ENCODE measurements at places on chromosomes 4 and X.

GRCh38 chr4:52824603-52825459 lies 37.3 kb upstream of the RASL11B start:
- DNase-seq = no peak

DNA sequence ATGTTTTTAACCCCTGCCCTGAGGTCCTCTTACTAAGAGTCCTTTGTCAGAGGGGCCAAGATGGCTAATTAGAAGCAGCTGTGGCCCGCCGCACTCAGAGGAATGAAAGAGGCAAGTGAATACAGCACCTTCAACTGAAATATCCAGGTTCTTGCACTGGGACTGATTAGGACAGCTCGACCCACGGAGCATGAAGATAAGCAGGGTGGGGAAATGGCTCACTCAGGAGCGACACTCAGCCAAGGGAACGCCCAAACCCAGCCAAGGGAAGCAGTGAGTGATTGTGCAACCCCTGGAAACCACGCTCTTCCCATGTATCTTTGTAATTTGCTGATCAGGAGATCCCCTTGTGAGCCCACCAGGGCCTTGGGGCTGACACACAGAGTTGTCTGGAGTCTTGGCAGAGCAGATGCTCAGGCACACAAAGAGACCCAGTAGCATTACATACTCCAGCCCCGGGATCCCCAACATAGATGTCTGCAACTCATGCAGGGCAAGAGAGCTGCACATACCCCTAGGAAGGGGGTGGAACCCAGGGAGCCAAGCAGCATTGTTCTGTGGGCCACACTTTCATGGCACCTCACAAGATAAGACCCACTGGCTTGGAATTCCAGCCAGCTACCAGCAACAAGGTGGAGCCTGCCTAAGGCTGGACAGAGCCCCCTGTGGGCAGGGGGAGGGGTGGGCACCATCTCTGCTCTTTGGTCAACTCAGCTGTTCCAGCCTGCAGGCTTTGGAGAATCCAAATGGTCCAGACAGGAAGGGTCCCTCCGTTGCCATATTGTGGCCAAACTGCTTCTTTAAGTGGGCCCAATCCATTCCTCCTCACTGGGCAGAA lies 23.3 kb downstream of the F8A3 start:
- no peak for DNase-seq

DNA sequence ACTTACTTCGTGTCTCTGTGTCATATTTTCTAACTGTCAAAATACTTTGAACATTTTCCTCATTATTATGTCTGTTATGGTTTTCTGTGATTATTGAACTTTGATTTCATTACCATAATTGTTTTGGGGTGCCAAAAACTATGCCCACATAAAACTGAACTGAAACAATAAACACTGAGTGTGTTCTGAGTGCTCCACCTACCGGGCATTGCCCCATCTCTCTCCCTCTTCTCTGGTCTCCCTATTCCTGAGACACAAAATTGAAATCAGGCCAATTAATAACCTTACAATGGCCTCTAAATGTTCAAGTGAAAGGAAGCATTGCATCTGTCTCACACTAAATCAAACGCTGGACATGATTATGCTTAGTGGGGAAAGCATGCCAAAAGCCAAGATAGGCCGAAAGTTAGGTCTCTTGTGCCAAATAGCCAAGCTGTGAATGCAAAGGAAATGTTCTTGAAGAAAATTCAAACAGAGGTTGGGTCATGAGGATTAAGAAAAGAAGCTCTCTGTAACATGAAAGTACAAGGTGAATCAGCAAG lies 972.3 kb downstream of the PCDH7 start:
- DNase-seq = no peak

- DNase-seq = no peak
Observed at GRCh38 chrX:57573754-57574153, 18.1 kb upstream of the ZXDB start.

DNA sequence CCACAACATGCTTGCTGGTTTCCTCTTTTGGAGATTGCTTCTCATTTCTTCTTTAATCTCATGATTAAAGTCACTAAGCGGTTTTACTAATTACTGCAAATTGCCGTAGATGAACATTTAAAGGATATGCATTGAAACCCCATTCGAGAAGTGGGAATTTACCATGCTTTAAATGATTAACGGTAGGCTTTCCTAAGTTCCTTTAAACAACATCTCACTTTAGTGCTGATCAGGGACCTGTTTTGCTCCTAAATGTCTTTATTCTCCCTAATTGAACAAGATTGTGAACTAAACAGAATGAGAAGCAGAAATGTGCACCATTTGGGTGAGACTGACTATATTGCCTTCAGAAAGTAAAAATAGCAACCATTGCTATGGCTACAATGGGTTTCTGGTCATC lies 430.3 kb downstream of the GALNTL6 start:
- no peak for DNase-seq

- DNase-seq = no peak
Observed at GRCh38 chr4:168847771-168848502, 162.1 kb downstream of the CBR4 start.

GRCh38 chrX:119273420-119274192 lies 37.5 kb downstream of the PGRMC1 start:
- no peak for DNase-seq

DNA sequence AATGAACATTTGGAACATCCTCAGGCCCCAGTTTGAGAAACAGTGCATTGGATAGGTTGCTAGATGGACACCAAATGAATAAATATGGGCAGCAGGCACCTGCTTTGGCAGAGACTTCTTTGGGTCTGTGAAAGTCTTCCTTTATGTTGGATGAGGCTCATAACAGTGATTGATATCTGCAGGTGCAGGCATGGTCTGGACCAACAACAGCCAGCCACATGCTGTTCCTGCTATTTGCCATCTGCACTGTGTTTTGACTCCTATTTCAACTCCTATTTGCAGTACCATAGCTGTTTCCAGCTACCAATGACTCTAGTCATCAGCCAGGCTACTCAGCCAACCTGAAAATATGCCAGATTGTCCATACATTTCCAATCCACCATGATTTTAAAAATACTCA lies 60.9 kb downstream of the ANAPC4 start:
- no peak for DNase-seq

DNA sequence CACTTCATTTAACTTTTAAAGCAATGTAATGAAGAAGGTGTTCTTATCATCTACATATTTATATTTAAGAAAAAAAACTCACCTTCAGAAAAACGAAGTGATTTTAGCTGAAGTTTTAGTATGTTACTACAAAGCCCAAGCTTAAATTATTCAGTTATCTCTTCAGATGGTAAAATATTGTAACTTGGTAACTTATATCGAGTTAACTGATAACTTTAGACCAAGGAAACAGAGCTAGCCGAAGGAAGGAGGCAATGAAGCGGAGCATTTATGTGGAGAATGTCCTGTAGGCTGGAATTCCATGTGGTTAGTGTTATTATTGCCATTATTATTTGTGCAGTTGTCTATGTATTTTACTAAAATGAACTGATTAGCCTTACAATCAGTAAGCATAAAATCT lies 1102.1 kb upstream of the LCORL start:
- DNase-seq = no peak

- no peak for DNase-seq
Observed at GRCh38 chr4:10096978-10097335, 19.6 kb downstream of the WDR1 start.

- DNase-seq = no peak
Observed at GRCh38 chr4:151144329-151145072, 45.1 kb downstream of the RPS3A start.

DNA sequence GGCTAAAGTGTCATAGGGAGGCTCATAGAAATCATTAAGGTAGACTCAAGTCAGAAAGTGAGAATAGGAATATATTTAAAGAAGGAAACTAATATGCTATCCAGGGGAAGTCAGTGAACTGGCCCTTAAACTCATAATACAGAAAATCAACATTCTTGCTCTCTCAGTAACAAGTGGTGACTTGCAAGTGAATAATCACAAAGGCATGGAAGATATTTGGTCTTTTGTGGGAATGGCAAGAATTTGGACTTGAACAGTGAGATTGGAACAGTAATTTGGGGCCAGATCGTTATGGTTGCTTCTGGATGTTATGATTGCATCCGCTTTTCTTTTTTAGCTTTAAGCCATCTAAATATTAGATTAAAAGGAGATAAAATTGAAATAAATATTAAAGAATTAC lies 103.8 kb downstream of the TBC1D19 start:
- no peak for DNase-seq

DNA sequence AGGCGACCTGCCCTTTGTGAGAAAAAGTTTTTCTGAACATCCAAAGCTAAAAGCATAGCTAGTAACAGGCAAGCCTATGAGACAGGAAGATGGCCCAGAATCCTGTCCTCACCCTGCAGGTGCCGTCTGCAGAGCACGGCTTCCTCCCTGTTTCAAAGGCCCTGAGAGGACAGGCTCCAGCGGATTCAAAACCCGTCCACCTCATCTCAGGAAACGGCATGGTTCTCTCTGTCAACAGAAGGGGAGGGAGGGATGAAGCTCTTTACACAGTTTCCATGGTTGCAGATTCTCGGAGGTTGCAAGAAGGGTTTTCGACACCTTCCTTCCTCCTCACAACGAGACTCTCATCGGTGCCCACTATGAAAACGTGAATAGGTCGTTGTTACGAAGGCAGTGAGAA lies 8.3 kb downstream of the PPP2R3B start:
- no peak for DNase-seq

GRCh38 chrX:85115252-85115651 lies 111.6 kb downstream of the APOOL start:
- no peak for DNase-seq

DNA sequence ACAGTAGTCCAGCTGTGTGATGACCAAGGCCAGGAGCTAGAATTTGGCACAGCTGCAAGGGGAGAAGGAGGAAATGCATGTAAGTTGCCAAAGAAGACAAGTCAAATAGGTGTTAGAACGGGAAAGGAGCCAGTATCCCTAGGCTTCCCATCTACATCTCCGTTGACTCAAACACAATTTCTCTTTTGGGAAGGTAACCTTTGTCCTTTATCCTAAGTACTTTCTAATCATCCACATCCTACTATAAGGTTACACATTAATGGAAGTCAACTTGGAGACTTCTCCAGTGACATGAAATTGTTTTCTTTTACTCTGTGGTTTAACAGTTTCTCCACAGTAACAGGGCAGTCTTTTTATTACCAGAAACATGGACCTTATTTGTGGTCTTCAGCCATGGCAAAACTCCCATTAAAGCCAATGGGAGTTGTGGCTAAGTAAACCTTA lies 620.0 kb downstream of the ANKRD50 start:
- DNase-seq = no peak

GRCh38 chrX:109695637-109696036 lies 37.4 kb downstream of the ACSL4 start:
- DNase-seq = no peak

- no peak for DNase-seq
Observed at GRCh38 chr4:53315300-53315699, 50.6 kb downstream of the SCFD2 start.

DNA sequence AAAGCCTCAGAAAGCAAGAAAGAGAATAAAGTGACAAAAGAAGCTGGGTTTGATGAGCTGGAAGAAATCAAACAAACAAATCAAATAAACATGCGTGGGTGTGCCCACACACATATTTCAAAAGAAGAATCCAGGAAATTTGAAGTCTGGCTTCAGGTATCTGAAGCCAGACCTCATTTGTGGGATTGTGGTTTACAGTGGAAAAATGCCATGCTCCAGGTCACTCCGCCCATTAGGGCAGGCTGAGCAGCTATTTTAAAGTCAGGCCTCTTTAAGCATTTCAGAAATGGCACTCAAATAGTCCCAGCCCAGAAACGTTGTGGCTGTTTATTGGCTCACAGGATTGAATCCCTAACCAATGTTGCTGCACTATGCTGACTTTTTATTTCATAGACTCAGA lies 226.1 kb upstream of the F9 start:
- DNase-seq = no peak

DNA sequence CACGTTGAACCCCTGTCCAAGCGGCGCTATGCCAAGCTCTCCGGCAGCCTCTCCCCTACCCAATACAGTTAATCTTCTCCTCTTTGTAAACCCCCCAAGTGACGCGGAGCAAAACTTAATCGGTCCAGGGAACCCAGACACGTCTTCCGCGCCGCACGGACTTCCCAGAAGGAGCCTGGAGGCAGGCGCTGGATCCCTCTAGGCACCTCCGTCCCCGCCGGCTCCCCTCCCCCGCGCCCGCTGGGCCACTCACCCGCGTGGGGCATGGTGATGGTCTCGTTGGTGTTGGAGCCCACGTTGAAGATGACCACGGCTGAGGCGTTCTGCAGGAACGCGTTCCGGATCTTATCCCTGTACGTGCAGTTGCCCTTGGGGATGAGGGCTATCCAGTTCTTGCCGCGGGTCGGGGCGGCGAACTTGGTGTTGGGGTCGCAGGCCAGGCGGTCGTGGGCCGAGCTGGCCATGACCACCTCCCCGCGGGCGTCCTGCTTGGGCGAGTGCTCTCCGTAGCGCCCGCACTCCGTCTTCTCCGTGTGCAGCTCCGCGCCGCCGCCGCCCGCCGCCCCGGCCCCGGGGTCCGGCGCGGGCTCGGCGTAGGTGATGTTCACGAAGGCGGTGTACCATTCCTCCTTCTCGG lies 1.1 kb downstream of the RNF150 start:
- peak; percentile 61 for DNase-seq

DNA sequence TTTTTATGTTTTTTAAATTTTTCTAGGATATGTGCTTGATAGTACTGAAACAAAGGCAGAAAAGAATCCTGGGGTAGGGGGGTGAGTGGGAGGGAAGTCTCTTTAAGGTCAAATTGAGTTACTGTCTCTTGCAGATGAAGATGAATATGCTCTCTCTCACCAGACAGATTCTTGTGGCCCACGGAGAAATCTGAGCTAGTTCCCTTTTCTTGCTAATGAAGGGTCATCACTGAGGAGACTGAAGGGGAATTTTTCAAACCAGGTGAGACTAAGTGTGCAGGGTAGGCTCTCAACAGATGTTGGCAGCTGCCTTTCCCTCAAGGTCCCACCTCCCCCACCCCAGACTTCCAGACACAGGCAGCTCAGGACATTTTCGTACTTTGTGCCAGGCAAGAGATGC lies 21.5 kb downstream of the FAM9C start:
- DNase-seq = no peak

DNA sequence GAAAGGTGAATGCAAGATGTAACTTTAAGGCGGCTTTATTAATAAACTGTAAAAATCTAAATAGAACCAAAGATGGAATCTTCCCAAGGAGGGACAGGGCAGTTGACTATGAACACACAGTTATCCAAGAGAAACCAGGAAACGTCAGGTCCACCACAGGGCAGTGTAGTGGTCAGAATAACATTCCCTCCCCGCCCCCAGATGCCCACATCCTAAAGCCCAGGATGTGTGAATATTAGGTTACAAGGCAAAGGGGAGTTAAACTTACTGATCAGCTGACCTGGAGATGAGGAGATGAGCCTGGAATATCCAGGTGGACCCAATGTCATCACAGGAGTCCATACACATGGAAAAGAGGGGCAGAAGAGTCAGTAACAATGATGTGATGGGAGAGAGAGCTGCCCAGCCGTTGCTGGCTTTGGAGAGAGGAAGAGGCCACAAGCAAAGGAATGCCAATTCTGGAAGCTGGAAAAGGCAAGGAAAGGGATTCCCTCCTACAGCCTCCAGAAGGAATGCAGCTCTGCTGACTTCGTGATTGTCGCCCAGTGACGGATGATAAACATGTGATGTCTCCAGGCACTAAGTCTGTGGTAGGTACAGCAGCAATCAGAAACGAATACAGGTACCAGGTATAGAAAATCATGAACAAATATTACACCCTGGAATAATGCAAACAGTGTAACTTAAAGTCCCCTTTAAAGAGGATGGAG lies 5.2 kb downstream of the SH3KBP1 start:
- no peak for DNase-seq
